ENCODE measurements at places on chromosomes 7 and 10. TPM values are rescaled to one million over a fixed set of nuclear protein-coding genes. Genes with fewer than 3 reads are reported as not detected.

- no peak for DNase-seq
Observed at GRCh38 chr7:4123823-4124222, 558.3 kb upstream of the FOXK1 start.

DNA sequence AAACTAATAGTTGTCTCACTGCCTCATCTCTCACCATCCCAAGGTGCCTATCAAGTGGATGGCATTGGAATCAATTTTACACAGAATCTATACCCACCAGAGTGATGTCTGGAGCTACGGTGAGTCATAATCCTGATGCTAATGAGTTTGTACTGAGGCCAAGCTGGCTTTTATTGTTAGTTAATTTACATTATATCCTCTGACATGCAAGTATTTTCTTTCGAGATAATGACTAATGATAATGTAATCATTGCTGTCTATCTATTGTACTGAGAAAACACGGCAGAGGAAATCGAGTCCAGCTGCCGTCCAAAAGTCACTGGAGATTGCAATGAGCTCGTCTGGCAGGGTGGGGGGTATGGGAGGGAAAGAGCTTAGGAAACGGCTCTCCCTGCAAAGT lies 172.4 kb upstream of the LANCL2 start:
- DNase-seq: no peak

The NPVF gene
- total RNA-seq: not detected

- DNase-seq: peak; percentile 76
Observed at GRCh38 chr10:12432402-12433189, 83.2 kb downstream of the CAMK1D start.

The NAT16 gene
- total RNA-seq: 0.43 TPM

The HK1 gene
- total RNA-seq: 13.0 TPM

The SYNPO2L gene
- not detected for total RNA-seq

GRCh38 chr7:117493460-117493859 lies 13.6 kb downstream of the CFTR start:
- no peak for DNase-seq

The PRSS2 gene
- total RNA-seq: 66,346 TPM

- no peak for DNase-seq
Observed at GRCh38 chr7:91267171-91267955, 3.1 kb downstream of the FZD1 start.

DNA sequence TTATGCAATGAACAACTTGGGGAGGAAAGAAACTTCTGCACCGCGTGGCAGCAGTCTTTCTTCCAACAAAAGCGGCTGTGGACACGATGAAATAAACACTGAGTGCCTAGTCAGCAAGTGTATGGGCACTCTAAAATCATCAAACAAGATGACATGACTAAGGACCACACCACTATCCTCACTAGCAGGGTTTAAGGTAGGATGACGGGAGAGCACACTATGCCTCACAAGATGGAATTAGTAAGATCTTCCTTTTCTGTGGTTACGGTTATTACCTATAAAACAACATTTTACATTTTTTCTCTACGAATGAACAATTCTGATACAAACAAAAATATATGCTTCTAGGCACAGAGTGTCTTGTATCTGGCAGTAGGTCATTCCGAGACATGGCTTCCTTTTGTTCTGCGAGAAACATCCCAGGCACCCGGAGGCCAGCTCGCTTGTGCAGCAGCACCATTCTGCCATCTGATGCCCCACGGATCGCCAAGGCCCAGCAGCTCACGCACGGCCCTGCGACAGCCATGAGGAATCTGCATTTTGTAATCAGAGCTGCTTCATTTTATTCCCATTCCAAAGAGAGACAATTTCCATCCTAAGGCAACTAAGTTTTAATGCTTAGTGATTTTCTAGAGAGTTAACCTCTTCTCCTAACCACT lies 54.1 kb upstream of the NCAPG2 start:
- no peak for DNase-seq

- DNase-seq: no peak
Observed at GRCh38 chr7:116673457-116673865, 1.5 kb downstream of the MET start.

GRCh38 chr10:112141292-112141691 lies 42.3 kb downstream of the GPAM start:
- DNase-seq: no peak

- no peak for DNase-seq
Observed at GRCh38 chr10:14020037-14020664, 310.6 kb downstream of the FRMD4A start.

The NPC1L1 gene
- total RNA-seq: 0.62 TPM

The TAC1 gene
- not detected for total RNA-seq

The RNF32 gene
- 1.2 TPM for total RNA-seq

All from pancreas (tissue), 10 donors.